ENCODE measurements at places on chromosomes 3 and 15.

GRCh38 chr3:182947888-182948287 is 32.5 kb downstream of the DCUN1D1 start:
- no peak for DNase-seq

GRCh38 chr3:141382571-141382970 is 14.3 kb downstream of the ZBTB38 start:
- DNase-seq, result no peak

- DNase-seq, result no peak
These were observed 21.6 kb upstream of the ZNF280D start for GRCh38 chr15:56754772-56755370.

GRCh38 chr3:169863458-169863899 is 6.3 kb downstream of the LRRC31 start:
- peak; percentile 75 for DNase-seq

DNA sequence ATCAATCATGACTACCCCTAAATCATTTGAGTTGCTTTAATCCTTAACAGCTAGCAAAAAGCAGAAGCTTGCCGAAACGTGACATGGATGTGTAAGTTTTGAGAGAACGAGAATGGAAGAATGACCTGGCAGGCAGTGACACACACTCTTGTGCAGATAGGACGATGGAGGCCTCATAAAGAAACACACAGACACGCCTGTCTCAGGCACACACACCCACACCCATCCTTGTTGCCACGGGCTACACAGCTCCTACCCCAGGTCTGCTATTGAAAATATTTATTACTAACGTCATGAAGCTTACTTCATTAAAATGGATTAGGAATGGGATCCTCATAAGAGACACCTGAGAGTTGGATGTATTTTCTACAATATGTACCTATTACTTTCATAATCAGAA is 8.5 kb downstream of the MYO5C start:
- DNase-seq, result no peak

DNA sequence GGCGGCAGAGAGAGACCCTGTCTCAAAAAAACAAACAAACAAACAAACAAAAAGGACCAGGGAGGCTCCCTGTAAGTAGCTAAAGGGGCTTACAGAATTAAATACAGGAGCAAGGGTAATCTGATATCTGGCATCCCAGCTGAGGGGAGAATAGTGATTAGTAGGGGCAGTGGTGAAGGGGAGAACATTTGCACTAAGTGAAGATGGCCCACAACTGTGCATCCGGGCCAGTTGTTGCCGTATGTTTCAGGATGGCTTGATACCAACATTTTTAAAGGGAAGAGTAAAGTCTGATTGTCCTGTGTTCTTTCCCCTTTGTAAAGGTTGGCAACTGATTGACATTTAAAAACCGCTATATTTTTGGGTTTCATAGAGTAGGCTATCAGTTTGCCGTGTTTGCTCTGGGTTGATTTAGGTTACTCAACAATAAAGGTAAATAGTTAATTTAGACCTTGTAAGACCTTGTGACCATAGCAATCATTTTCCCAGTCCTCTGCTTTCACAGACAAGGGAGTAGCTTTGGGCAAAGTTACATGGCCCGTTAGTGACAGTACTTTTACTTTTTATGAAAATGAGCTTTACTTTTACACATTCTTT is 167.8 kb downstream of the PTPRG start:
- DNase-seq, result no peak

GRCh38 chr3:60146121-60146520 is 1096.3 kb upstream of the CFAP20DC start:
- no peak for DNase-seq

- DNase-seq, result no peak
These were observed 98.4 kb downstream of the IGF2BP2 start for GRCh38 chr3:185726254-185726967.

DNA sequence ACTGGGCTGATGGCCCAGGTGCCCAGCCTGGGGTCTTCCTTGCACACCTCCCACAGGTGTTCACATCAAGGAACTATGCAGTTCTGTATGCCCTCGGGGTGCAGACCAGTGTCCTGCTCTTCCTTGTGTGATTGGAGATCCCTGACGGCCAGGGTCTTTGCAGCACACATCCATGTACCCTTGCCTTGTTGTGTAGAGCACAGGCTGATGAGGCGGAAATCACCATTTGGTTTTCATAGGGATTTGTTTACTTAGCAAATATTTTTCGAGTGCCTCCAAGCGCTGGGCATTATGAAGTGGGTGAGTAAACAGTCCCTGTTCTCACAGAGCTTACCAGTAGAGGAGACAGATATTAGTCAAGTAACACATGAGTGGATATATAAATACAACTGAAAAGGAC is 209.3 kb upstream of the UMPS start:
- no peak for DNase-seq

DNA sequence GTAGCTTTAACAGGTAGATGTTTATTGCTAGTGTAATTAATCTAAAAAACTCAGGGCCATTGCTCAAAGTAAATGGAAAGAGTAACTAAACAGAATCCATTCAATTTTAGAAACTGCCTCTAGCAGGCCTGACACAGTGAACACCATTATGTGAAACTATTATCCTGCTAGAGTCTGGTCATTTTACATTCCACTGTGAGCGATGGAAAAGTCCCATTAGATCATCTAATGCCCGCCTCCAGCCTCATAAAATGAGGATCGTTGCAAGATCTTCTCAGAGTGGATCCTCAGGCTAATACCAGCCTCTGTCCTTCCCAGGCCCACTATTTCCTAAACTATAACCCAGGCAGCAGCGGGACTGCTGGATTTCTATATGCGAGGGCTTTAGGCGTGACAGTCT is 107.7 kb downstream of the WDR76 start:
- DNase-seq, result no peak

GRCh38 chr3:62139957-62140356 is 233.4 kb downstream of the FEZF2 start:
- DNase-seq, result no peak

- DNase-seq, result no peak
These were observed 4.7 kb downstream of the IP6K1 start for GRCh38 chr3:49781415-49782199.

DNA sequence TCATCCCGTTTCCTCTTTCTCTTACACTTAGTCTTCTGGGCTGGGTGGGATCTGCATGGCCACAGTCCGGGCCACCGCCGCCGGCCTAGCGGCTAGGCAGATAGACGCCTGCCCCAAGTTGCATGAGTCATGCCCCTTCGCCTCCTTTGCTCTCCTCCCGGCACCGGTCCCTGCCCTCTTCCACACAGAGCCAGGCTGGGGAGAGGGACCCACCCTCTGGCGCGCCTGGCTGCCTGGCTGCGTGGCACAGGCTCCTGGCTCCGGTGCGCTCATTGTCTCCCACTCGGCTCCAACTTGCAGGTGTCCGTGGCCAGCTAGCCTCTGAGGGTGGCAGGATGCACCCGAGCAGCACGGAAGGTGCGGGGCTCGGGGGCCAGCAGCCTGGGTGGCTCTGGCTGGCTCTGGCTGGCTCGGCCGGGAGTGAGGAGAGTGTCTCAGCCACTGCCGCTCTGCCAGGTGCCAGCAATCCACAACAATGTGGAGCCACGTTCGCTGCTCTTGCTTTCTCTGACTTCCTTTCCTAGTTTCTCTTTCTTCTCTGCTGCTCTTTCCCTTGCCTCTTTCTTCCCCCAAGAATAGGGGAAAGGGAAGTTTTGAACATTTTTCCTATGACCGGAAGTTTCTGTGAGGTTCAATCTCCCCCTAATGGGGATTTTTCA is 22.4 kb upstream of the MTHFS start:
- DNase-seq, result no peak

GRCh38 chr3:175413926-175414325 is 554.8 kb downstream of the NAALADL2 start:
- DNase-seq, result no peak

- peak; percentile 91 for DNase-seq
These were observed at the start of gene NMB for GRCh38 chr15:84658080-84658787. Gene NMB, minus strand, starts transcription at chr15:84658199. Its CDS starts 47 bp downstream, at chr15:84658152.

GRCh38 chr3:143307613-143308183 is 188.1 kb downstream of the CHST2 start:
- DNase-seq, result peak; percentile 7

DNA sequence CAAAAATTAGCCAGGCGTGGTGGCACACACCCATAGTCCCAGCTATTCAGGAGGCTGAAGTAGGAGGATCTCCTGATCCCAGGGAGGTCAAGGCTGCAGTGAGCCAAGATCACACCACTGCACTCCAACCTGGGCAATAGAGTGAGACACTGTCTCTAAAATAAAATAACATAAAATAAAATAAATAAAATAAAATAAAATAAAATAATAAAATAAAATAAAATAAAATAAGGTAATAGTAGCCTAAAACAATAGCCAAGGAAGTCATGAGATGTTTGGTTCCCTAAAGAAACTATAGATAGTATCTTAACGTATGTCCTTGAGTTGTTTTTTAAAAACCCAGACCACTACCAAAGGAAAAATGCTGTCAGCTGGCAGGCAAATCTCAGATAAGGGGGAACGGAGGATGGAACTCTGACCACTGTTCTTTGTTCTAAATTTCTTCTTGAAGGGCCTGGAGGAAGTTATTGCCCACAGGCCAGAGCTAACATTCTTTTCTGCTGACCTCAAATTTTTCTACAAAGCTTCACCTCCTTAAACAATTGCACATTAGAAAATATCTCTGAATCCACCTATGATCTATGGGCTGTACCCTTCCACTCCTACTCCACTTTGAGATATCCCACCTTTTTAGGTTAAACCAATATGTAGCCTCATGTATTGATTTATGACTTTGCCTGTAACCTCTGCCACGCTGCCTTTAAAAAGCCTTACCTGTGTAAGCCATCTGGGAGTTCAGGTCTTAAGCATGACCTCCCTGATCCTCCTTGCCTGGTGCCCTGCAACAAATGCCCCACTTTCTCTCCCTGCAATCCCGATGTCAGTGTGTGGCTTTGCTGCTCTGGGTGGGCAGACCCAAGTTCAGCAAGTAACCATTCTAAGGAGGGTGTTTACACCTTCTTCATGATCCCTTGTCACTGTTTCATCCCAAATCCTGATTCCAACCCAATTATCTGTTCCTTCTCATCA is 126.2 kb upstream of the BHLHE40 start:
- DNase-seq, result no peak

DNA sequence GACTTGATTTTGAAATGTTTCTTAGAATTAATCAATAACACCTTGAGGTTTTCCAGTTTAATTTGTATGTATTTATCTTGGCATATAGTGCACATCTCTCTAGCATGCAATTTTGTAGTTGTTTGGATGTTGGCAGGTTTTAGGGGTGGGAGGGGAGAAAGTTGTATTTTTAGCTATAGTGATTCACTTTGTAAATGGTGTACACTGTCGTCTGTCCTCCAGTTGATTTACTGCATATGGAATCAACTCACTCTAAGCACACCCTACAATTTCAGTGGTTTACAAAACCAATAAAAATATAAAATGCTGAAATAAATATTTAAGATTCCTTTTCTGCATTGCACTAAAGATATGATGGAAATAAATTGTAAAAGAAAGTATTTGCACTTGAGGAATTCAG is 199.1 kb downstream of the CDIN1 start:
- no peak for DNase-seq

DNA sequence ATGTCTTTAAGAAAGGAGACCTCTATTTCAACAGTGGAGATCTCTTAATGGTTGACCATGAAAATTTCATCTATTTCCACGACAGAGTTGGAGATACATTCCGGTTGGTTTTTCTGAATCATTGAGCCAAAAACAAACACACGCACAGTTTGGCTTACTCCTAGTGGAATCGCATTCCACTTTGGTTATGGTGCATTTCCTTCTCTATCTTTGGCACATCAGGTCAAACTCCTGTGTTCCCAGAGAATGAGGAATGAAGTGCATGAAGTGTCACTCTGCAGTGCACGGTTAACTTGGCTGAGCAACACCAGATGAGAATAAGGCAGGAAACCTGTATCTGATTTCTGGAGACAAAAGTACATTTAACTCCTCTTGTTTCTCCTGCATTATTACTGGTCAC is 38.5 kb downstream of the HDC start:
- no peak for DNase-seq

DNA sequence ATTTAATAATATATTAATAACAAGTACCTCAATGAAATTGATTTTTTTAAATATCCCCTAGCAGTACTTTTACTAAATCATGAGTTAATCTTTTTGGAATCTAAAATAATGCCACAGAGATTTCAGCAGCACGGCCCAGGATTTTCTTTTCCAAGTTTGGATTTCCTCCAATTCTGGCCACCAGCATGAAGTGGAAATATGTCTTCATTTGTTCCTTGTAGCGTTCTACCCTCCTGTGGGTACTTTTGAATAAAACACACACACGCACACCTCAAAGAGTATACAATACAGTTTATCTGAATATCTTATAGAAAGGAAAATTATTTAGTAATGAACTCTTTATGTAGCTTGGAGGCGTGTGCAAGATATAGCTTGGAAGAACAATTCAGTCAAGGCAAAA is 125.1 kb upstream of the STT3B start:
- DNase-seq, result no peak

DNA sequence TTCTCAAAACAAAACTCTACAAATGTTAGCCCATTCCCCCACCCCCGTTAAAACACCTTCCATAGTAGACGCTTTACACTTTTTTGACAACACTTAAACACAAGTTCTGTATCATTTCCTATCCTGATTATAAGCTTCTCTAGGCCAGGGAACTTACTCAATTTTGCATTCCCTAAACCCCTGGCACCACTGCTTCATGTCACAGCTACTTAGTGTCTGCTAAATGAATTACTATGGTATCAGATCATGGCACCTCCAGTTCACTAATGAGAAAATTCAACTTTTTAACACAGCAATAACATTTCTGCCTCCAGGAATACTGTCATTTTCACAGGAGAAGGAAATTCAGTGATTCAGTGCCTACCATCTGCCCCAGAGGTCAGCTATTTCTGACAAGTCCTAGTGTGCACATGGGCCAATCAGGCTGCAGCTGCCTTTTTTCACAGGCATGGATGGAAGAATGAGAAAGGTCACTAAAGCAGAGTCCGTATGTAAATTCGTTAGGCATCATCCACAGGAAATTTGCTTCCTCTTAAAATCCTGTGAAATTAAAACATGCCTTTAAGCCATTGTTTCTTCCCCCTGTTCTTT is 18.5 kb downstream of the SFMBT1 start:
- no peak for DNase-seq

GRCh38 chr3:188169830-188170455 is 16.0 kb downstream of the LPP start:
- DNase-seq, result no peak

DNA sequence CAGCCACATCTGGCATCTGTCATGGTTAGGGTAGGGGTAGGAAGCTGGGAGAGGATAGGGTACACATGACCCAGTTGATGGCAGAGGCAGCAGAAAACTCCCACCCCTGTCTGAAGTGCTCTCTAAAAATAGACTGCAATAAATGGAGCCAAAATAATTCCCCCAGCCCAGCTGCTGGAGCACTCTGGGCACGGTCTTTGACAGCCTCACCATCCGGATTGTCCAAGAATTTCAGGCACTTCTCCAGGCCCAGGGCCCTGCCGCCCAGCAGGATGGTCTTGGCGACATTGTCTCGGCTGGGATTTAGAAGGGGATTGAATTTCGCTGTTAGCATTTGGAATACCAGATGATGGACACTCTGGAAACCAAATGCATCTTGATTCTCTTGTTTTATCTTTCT is 103.7 kb downstream of the IQSEC1 start:
- no peak for DNase-seq

- DNase-seq, result no peak
These were observed 44.1 kb downstream of the KLHL25 start for GRCh38 chr15:85750319-85751290.
